Iris pigment epithelial cell (primary cell): ENCODE measurements at places on chromosomes 1 and 21.

DNA sequence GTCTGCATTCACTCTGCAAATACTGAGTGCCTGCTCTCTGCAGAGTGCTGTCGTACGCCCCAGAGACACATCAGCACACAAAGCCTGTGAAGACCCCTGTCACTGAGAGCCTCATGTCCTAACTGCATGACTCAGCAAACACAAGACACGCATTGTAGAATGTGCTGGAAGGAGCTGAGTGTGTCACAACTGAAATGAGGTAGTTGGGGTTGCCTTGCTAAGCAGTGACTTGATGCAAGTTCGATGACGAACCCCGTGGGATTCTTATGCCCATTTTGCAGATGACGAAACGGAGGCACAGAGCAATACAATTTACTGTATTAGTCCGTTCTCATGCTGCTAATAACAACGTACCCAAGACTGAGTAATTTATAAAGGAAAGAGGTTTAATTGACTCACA is 65.1 kb downstream of the RIPK4 start:
- peak; percentile 8 for DNase-seq

DNA sequence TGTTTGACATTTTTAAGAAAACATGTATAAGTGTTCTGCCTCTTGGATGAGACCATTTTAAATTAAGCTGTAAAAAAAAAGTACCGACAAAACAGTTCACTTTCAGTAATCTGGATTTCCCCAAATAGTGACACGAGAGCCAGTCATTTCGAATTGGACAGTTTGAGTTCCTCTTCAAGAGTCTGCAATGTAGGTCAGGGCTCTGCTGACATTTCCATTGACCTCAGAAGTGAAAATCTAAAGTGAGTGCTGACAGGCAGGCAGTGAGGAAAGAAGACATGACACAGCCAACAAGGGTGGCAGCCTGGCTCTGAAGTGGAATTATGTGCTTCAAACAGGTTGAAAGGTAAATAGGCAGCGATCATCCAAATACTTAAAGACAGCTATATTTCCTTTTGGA is at the start of gene IL23R:
Gene IL23R (plus strand): TSS at position 259 of the 400 bp plus-strand sequence. CDS start 1,667 bp downstream, outside the sequence.
- DNase-seq: no peak

DNA sequence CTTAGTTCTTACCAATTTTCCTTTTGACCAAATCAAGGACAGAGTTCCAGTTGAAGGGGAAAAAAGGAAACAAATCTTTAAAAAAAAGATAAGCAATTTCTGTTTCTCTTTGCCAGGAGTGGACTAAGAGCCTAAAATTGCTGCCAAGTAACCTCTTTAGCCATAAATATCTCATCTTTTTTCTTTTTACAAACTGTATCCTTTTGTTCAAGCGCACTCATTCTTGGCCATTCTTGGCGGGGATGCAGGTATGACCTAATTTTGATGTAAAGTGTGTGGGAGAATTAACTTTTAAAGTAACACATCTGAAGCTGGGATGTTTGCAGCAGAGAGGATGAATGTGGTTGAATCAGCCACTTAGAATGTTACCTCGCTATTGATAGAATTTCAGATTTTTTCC is 13.4 kb upstream of the KIF1B start:
- DNase-seq: peak; percentile 62

- peak; percentile 8 for DNase-seq
These were observed 127.9 kb upstream of the DUSP10 start for GRCh38 chr1:221869779-221870178.

DNA sequence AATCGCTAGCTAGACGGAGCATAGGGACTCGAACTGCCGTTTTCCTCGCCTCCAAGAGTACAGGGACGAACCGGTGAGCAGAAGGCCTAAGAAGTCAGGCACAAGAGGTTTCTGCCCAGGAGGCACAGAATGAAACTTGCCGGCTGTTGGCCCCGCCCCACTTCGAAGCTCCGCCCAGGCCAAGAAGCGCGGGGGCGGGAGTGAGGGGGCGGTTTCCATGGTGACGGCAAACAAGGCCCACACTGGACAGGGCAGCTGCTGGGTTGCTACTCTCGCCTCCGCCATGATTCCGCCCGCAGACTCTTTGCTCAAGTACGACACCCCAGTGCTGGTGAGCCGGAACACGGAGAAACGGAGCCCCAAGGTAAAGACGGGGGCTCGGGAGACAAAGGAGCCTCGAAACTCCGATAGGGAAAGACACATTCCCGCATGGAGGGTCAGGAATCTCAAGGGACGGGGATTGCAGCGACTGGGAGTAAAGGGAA is at the start of gene DNALI1:
Gene DNALI1 (plus strand): TSS at position 229 of the 485 bp plus-strand sequence. CDS start 55 bp downstream, at position 284.
- DNase-seq: peak; percentile 94

DNA sequence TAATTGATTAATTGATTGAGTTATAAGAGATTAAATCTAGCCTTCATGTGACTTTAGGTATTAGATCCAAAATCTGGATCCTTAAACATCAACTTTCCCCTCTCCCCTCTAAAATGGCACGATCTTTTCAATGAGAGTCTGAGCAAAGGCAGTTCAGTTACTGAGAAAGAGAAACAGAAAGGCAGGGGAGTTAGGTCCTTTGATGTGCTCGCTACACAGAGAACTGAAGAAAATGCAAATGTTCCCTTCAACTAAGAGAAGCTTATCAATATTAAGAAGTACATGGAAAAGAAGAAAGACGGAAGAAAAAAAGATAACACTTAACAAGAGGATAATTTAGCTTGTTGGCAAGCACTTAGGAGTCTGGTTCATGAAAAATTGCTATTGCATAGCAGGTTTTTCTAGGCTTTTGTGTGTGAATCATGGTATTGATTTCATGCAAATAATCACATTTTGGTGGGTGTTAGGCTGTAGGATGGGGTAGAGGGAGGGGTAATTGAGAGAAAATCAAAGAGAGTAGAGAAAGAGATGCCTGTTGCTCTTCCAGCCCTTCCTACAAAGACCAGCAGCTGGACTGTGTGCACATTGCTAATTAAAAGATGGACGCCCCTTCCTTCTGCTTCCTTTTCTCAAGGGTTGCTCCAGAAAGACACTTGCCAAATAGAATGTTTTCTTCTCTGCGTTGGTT is 307.6 kb upstream of the PLXNA2 start:
- no peak for DNase-seq

GRCh38 chr1:45945426-45945825 is 142.0 kb downstream of the MAST2 start:
- DNase-seq: peak; percentile 64

DNA sequence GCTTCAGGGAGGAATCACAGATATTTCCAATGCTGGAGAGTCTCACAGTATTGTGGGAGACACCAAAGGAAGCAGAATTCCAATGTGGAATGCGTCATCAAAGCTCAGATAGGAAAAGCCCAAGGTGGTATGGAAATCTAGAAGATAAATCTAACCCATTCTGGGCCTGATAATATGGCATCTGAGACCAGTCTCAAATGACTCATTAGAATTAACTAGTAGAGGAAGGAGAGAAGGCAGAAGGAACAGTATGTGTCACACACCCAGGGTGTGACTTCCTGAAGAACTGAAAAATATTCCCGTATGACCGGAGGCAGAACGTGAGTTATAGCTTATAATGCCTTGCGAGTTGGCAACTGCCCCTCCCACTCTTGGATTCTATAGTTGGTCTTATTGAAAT is 499.2 kb downstream of the PLPP3 start:
- no peak for DNase-seq

- peak; percentile 71 for DNase-seq
These were observed 34.7 kb downstream of the LRRC8D start for GRCh38 chr1:89855413-89856123.

GRCh38 chr1:227357171-227357926 is 39.1 kb upstream of the CDC42BPA start:
- DNase-seq: peak; percentile 88

DNA sequence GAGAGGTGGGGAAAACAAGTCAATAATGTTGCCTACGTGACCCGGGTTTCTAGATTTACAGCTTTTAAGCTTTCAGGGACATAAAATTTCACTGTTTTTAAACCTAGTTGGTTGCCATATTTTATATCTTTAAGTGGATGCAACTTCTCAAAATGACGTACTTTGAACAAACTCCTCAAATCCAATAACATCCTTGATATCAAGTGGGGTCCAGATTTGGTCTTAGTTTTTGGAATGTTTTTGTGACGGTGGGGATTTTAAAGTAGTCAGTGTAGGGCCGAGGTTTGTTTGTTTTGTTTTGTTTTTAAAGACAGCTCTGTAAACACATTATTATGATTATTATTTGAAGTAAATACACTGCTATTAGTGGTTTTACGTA is 453 bp downstream of the CDKN2C start:
- no peak for DNase-seq

DNA sequence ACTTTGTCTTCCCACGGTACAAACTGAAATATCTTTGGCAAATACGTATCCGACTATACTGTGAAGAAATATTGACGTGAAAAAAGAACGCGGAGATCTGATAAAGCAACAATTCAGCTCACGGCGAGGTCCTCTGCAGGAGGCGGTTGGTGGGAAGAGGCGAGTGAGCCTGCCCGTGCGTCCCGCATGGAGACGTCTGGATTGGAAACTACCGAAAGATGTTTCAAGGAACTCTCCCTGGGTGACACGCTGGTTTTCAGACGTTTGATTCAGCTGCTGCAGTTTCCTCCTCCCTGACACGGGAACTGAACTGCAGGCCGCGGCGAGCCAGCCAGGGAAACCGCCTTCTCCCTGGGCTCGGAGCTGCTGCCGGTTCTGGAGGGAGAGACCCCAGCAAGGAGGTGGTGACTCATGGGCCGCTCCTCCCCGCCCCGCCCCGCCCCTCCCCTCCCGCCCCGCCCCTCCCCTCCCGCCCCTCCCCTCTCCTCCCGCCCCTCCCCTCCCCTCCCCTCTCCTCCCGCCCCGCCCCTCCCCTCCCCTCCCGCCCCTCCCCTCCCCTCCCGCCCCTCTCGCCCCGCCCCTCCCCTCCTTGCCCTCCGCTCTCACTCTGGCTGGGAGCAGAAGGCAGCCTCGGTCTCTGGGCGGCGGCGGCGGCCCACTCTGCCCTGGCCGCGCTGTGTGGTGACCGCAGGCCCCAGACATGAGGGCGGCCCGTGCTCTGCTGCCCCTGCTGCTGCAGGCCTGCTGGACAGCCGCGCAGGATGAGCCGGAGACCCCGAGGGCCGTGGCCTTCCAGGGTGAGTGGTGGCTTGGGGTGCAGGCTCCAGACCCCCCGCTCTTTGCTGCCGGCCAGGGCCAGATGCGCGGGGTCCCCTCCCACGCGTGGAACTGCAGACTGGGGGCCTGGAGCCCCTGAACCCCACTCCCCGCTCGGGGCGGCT is at the start of gene COL6A1:
Gene COL6A1 (plus strand): TSS at position 620 of the 941 bp plus-strand sequence. CDS start 81 bp downstream, at position 701.
- peak; percentile 88 for DNase-seq

DNA sequence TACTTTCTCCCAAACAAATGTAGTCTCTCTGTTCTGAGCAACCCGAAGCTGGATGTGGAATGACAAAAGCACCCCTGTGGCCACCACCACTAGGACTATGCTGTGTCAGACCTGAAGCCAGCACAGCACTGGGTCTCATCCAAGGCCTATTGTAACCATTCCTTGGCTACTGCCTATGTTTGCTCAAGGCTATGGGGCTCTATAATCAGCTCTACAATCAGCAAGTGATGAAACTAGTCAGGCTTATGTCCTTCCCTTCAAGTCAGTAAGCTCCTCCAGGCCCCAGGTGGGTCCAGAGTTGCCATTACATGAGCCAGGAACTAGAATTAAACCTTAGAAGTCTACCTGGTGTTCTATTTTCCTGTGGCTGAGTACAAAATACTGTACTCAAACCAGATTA is 370.2 kb downstream of the TBX15 start:
- DNase-seq: no peak

DNA sequence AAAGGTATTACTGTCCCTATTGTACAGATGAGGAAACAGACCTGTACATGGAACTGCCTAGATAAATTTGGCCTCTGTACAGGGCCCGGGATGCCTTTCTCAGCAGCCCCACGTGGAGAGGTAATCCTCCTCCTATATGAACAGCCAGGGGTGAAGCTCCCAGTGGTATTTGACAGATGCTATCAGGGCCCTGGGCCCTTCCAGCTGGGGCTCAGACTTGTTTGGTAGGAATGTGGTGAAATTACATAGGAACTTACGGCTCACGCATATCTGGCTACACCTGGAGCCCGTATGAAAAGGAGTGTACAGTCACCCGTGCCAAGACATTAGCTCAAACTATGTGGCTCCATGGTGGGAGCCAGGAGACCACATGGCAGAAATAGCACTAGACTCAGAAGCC is 24.8 kb upstream of the TCEA3 start:
- DNase-seq: no peak

GRCh38 chr1:9125325-9125724 is 3.6 kb downstream of the GPR157 start:
- no peak for DNase-seq

DNA sequence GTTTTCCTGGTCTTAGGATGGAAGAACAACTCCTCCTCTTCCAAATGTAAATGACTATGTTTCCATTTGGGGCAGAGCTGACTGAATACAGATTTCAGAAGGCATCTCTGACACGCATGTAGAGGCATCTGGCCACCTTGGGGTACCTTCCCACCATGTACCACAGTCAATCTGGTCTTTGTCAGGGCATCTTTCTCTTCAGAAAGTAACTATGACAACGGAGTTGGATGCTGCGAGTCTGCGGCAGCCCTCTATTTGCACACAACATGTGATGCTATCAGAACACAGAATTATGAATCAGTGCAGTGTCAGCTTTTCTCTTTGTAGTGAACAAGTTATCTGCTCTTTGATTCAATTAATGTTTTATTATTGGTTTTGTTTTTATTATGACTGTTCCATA is 94.7 kb downstream of the TSEN15 start:
- no peak for DNase-seq

DNA sequence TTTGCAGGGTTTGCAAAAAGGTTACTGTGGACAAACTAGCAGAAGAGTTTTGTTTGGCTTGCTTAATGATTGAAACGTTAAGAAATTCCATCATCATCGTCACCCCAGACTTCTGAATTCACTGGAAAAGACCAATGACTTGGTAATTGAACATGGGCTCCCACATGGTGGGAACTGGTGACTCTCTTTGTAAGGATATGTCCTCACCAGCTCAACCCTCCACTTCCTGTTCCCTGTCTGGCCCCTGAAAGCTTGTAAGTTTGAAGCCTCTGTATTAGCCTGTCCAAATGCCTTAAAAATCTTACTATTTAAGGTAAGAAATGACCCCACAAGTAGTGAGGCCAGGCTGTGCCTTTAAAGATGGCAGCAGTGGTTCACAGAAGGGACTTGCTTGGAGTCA is 9.7 kb downstream of the SYT6 start:
- no peak for DNase-seq

GRCh38 chr1:15684042-15684461 is at the start of gene PLEKHM2:
Gene PLEKHM2 (plus strand): TSS chr1:15684320. CDS start chr1:15684559, 239 bp downstream.
- no peak for DNase-seq

- DNase-seq: peak; percentile 81
These were observed 19.5 kb downstream of the NUAK2 start for GRCh38 chr1:205301842-205302588.

GRCh38 chr1:39159224-39160036 is 45.1 kb upstream of the MACF1 start:
- no peak for DNase-seq

GRCh38 chr1:200429221-200429751 is 19.4 kb upstream of the ZNF281 start:
- DNase-seq: peak; percentile 75
